ENCODE measurements at places on chromosomes 16 and 17.

DNA sequence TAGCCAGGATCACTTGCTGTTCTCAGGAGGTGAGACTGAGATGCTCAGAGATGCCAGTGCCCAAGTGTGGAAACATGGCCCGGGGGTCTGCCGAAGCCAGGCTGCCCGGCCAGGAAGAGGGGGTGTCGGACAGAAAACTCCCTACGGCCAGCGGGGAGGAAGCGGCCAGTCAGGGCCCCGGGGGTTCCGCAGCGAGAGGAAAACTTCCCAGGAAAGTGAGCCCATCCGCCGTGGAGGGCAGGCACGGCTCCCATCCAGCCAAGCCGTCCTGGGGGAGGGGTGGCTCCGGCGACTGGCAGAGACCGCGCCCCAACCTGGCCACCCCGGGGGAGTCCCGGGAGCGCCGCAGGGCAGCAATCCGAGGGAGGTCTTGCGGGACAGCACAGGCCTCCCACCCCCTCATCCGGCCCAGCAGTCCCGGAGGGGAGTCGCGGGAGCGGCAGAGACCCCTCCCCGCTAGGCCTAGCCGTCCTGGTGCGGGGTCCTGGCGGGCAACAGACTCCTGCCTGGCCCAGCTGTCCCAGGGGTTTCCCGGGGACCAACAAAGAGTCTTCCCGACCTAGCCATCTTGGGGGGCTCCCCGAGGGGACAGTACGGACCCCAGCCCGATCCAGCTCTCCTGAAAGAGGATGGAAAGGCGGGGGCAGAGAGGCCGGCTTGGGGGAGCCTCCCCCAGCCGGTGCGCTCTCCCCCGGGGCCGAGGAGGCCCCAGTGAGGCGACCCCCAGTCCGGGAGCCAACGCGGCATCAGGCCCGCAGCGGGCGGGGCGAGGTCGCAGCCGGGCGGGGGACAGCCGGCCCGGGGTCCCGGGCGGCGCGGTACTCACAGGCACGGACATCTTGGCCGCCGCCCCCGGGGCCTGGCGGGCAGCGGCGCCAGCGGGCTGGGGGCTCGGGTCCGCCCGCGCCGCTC, 13.8 kb upstream of the BCAR1 start:
- no peak for DNase-seq

DNA sequence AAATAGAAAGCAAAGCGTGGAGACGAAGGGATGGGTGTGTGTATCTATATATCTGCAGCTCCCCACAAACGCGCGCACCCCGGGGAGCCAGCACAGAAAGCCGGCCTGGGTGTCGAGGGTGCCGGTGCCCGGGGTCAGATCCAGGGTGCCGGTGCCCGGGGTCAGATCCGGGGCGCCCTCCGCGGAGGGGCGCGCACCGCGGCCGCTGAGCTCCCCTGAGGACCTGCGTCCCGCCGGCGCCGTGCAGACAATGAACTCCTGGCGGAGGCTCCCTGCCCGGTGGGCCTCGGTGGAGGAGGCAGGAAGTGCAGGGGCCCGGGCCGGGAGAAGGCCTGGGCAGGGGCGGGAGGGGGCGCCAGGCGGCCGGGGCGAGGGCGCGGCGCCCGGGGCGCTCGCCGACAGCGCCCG, 1.1 kb downstream of the ZNF423 start:
- no peak for DNase-seq

DNA sequence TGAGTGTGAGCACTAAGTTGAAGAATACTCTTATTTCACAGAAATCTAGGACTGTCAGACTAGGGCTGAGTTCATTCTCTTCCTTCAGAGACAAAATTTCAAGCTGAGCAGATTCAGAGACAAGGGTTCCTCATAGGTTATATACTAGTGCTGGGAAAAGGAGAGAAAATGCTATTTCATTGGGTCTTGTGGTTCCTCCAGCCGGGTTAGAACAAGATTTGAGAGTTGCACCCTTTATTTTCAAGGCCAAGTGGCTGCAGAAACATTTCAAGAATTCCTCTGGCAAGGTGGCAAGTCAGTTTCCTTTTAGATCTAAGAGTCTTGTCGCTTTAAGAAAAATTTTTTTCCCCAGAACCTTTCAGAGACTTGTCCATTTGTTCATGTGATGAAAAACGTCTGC, 6.8 kb downstream of the THUMPD1 start:
- DNase-seq: no peak

DNA sequence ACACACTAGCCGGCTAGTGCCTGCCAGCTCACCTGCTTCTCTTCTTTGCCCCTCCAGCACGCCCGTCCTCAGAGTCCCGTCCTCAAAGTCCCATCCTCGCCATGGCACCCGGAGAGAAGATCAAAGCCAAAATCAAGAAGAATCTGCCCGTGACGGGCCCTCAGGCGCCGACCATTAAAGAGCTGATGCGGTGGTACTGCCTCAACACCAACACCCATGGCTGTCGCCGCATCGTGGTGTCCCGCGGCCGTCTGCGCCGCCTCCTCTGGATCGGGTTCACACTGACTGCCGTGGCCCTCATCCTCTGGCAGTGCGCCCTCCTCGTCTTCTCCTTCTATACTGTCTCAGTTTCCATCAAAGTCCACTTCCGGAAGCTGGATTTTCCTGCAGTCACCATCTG, 3.6 kb downstream of the SCNN1G start:
- DNase-seq: no peak

DNA sequence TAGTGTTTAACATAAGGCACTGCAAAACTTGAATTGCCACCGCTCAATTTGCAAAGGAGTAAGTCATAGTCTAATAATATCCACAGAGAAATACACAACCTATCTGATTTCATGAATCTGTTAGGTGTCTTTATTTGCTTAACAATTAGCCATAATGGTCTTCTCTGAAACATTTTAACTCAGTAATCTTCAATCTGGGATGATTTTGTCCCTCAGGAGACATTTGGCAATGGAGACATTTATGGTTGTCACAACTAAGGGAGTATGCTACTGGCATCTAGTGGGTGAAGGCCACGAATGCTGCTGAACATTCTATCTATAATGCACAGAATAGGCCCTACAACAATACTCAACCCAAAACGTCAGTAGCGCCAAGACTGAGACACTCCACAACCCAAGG, 4.3 kb downstream of the UBE2G1 start:
- DNase-seq: no peak

DNA sequence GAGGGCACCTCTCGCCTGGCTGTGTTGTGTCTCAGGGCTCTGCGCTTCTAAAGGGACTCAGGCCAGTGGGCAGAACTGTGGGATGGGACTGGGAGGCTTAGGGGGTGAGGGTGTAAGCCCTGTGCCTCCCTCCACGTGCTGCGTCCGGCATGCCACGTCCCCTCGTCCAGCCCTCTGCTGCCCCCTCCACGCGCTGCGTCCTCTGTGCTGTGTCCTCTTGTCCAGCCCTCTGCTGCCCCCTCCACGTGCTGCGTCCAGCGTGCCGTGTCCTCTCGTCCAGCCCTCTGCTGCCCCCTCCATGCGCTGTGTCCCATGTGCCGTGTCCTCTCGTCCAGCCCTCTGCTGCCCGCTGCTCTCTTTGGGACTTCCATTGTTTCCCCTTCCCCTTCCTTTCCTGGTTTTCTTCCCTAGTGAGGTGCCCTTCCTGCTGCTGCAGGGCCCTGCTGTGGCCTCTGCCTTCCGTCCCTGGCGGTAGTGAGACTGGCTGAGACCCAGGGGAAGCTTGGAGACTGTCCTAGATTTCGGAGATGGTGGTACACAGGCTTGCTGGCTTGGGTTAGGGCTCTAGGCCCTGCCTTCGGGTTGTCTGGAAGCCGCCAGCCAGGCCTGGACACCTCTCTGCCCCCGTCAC, 6.4 kb upstream of the ZNF750 start:
- DNase-seq: no peak

DNA sequence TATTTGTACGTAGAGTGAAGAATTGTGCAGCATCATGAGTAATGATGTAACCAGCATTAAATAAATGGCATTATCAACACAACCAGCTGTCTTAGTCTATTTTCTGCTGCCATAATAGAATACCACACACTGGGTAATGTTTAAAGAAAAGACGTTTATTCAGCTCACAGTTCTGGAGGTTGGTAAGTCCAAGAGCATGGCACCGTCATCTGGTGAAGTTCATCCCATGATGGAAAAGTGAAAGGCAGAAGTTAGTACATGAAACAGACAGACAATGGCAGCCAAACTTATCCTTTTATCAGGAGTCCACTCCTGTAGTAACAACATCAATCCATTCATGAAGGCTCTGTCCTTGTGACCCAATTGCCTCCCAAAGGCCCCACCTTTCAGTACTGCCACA, 6.3 kb upstream of the GOSR2 start:
- DNase-seq: no peak

DNA sequence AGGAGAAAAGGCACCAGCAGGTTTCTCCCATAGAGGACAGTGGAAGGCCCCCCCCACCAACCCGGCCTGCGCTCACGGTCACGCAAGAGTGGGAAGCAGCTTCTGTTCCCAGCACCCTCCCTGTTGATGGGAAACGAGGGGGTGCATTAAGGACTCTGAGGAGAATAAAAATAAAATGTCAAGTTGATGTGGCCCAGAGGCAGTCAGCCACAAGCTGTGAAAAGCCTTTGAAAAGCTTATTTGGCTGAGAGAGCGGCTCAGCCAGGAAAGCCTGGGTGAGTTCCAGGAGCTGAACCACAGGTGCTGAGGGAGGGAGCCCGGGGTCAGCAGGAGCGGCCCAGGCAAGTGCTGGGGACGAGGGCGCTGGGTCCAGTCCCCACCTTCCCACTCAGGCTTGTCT, 26.9 kb upstream of the SPATA32 start:
- no peak for DNase-seq

DNA sequence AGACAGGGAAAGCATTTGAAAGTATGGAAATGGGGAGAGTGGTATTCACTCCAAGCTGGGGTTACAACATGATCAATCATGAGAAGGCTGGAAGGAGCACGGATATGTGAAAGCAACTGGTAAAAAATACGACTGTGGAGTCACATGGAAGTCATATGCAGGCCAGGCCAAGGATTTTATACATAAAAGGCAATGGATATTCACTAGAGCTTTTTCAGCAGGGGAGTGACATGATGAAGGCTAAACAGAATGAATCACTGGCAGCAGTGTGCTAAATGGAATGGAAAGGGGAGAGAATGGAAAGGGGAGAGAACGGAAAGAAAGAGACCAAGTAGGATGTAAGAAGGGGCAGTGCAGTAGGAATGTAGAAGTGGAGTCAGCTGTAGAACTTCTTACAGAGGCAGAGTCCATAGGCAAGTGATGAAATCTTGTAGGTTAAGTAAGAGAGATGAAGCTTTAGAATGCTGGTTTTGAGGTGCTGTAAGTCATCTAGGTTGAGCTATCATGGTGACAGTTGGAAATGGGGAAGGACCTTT, 13.0 kb upstream of the NETO2 start:
- DNase-seq: no peak

DNA sequence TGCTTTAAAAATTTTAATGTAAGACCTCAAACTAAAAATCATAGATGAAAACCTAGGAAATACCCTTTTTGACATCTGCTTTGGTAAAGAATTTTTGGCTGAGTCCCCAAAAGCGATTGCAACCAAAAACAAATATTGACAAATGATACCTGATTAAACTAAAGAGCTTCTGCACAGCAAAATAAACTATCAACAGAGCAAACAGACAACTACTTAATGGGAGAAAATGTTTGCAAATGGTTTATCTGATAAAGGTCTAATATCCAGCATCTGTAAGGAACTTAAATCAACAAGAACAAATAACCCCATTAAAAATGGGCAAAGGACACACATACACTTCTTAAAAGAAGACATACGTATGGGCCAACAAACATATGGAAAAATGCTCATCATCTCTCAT, 242.5 kb downstream of the BCAS3 start:
- DNase-seq: no peak

DNA sequence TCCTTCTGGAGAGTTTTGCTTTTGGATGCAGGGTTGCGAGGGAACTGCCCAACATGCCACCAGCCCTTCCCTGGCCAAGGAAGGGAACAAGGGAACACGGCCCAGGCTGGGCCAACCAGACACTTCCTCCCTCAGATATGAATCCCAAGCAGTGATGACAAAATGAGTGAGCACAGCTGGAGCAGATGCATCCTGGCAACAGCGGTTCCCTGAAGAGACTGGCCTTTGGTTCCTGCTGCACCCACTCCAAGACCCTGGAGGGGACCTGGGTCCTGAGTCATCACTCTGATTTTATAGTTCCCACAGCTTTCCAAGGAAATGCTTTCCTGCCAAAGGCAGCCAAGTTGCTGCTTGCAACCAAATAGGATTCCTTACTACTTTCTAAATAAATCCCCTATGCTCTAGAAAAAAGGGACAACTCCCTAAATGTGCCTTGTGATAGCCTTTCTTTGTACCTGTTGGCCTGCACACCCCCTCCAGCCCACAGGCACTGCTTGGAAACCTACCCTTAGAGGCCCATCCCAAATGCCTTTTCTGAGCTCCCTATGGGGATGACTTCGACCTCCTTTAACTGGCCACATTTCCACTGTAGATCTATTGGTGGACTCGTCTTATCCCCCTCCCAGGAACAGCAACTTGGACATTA, 5.3 kb downstream of the ST3GAL2 start:
- no peak for DNase-seq

- DNase-seq: no peak
Observed at GRCh38 chr17:3401786-3402185, 3.6 kb upstream of the OR1E1 start.

- no peak for DNase-seq
Observed at GRCh38 chr17:80345321-80345720, 69.6 kb upstream of the ENDOV start.

- no peak for DNase-seq
Observed at GRCh38 chr17:16569358-16569712, 331 bp upstream of the ZNF287 start.

DNA sequence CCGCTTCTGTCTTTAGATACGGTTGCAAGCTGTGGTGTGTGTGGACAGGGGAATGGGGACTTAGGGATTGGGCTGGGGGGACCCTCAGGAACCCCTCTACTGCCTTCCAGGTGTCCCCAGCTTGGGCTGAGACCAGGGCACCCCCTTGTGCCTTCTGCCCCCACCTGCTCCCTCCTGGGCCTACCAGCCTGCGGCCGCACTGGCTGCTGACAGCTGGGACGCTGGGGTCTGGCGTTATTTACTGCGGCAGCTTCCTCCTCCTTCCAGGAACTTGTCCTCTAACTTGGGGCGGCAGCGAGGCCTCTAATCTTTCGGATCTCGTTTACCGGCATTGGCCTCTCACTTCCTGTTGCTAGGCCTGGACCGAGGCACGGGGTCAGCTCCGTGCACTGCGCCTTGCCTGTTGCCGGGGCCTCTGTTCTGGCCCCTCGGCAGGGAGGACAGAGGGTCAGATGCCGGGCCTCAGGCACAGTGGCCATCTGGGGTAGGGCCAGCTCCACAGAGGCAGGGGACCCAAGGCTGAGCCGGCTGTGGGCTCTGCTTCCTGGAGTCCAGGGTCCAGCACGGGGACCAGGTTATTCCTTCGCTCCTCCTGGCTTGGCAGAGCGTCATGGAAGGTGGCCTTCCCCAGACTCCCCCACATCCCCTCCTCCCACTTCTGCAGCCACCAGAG, 31.8 kb downstream of the TMEM235 start:
- no peak for DNase-seq

- DNase-seq: no peak
Observed at GRCh38 chr16:49484936-49485335, 111.3 kb downstream of the C16orf78 start.
